Glomerular endothelial cell (primary cell): ENCODE measurements at places on chromosomes 1 and 21. TPM values are rescaled to one million over a fixed set of nuclear protein-coding genes. Genes with fewer than 3 reads are reported as not detected.

- DNase-seq: no peak
These were observed 41.9 kb downstream of the MPZL1 start for GRCh38 chr1:167763525-167764220.

GRCh38 chr1:51924455-51924854 is 45.9 kb upstream of the NRDC start:
- DNase-seq: no peak

- no peak for DNase-seq
These were observed 52.8 kb upstream of the FOXD3 start for GRCh38 chr1:63269571-63269970.

- DNase-seq: no peak
These were observed 58.1 kb downstream of the HLCS start for GRCh38 chr21:36908260-36908908.

- DNase-seq: no peak
These were observed 249.2 kb downstream of the TOMM20 start for GRCh38 chr1:234879147-234880080.

- no peak for DNase-seq
These were observed 60.6 kb upstream of the CASZ1 start for GRCh38 chr1:10856863-10857598.

DNA sequence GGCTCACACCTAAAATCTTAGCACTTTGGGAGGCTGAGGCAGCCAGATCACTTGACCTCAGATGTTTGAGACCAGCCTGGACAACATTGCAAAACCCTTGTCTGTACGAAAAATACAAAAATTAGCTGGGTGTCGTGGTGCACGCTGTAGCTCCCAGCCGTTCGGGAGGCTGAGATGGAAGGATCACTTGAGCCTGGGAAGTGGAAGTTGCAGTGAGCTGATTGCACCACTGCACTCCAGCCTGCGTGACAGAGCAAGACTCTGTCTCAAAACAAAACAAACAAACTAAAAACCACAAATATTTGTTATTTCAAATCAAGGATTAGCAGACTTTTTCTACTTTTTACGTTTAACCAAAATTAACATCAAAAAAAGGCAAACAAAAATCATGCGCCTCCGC is 31.3 kb downstream of the INKA2 start:
- no peak for DNase-seq

DNA sequence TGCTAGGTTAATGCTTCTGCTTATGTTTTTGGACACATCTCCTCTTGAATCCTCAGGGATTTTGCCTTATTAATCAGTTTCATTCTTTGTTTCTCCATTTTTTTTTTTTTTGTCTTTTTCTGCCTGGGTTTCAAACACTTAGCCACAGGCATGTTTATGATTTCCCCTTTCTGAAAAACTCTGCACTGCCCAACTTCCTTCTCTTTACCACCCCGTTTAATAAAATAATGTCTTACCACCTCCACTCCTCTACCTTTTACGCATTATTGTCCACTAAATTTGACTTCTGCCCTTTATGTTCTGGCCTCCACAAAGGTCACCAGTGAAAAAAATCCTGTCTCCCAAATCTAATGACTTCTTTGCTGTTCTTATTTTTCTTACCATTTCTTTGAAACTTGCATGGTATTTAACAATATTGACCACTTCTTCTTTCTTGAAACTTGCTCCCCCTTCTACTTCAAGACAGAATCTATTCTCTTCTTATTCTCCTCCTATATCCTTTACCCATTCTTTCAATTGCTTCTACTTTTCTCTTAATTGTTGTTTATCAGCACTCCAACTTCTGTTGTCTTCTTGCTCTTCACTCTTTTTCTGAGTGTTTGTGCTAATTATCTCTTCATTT is 150.3 kb downstream of the TNFSF18 start:
- DNase-seq: no peak

GRCh38 chr1:187876775-187877174 is 1048.0 kb downstream of the PLA2G4A start:
- DNase-seq: no peak

GRCh38 chr1:166905136-166905535 is 29.1 kb upstream of the TADA1 start:
- no peak for DNase-seq

DNA sequence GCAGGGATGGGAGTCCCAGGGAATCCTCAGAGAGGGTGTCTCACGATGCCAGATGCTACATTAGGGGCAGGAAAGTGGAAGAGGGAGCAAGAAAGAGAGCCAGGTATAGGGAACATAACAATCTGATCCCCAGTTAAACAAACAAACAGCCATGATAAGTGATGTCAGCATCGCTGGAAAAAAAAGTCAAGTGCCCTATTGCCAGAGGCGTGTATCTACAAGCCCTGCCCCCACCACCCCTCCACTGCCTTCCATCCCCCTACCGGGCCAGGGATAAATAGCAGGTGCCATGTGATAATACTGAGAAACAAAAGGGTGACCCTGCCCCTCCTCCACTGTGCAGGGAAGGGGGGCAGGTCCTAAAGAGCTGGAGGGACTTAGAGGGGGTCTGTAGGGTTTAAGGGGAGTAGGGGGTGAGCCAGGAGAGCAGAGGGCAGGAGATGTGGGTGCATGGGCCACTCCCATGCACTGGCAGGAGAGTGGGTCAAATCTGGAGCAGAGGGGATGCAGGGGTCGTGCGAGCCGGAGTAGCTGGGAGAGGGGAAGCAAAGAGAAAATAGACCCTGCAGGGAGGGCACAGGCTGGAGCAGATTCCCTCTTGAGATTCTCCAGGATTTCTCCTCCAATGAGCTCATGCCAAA is 3.4 kb downstream of the SLC26A9 start:
- DNase-seq: no peak

- no peak for DNase-seq
These were observed 175.8 kb downstream of the TNFSF18 start for GRCh38 chr1:172874950-172875349.

AMY2B gene
- total RNA-seq: 0.73 and 5.1 TPM in 2 replicates

OR2T11 gene
- not detected in 2 replicates for total RNA-seq

MYOG gene
- total RNA-seq: not detected in 2 replicates

DMBX1 gene
- not detected in 2 replicates for total RNA-seq

SLC22A15 gene
- under 0.01 and 0.10 TPM in 2 replicates for total RNA-seq

NR5A2 gene
- 18.1 and 27.9 TPM in 2 replicates for total RNA-seq

WNT2B gene
- total RNA-seq: 0.48 and 4.4 TPM in 2 replicates

IRF6 gene
- total RNA-seq: 0.82 and 1.8 TPM in 2 replicates
